SIG-M5 (cell line): ENCODE measurements at places on chromosomes 11 and 22.
A peak's percentile ranks its signal among the peaks of the same experiment; 100 is the strongest.

GRCh38 chr11:18468961-18469360 is 13.3 kb downstream of the LDHAL6A start:
- DNase-seq, result no peak

- DNase-seq, result no peak
These were observed 242.9 kb downstream of the NELL1 start for GRCh38 chr11:20912065-20912821.

- no peak for DNase-seq
These were observed 4.6 kb downstream of the SYT12 start for GRCh38 chr11:67027483-67027930.

DNA sequence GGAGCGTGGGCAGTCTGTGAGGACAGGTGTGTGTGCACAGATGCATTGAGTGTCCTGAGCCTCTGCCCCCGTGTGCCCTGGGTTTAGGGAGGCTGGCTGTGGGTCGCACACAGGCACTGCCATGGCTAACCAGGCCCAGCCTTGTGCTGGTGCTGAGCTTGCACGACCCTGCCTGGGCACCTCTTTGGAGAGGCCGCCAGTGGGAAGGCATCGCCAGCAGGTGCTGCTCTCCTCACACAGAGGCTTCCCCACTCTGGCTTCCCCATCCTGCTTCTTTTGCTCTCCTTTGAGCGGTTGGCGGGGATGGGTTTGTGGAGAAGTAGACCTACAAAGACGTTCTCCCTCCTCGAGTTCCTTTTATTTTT is 4.1 kb downstream of the WNT7B start:
- DNase-seq, result no peak

- no peak for DNase-seq
These were observed 109.9 kb downstream of the DLG2 start for GRCh38 chr11:85517272-85517671.

- no peak for DNase-seq
These were observed 3.1 kb upstream of the PTGDR2 start for GRCh38 chr11:60858731-60859464.

DNA sequence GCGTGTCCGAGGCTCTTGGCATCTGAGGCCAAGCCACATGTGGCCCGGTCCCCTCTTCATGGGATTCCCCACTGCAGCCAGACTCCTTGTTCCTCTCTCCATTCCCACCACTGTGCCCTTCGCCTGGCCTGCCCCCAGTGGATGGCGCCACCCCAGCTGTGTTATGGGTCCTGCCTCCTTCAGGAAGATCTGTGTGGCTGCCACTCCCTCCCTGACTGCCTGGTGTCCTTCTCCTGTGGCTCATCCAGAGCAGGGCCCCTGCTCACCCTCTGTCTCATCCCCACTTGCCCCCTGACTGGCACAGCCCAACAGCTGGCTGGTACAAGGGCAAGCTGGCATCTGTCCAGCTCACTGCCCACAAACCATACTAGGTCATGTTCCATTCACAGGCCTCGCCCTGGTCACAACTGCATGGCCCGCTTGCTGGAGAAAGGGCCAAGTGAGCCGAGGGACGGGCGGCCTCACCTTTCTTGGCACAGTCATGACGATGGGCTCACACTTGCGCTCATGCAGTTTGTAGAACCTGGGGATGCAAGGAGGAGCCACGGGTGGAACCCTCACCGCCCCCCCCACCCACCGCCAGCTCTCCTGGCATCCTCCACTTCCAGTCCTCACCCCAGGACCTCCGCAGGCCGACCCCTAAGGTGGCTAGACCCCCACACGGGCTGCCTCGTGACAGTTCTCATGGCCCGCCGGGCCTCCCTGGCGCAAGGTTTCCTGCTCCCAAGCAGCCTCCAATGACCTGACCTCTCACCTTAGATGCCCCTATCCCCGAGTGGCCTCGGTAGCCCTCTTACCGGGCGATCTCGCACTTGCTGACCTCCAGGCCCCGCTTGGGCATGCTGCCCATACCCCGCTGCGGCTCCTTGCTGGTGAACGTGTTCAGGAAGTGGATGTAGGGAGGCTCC is 2.1 kb upstream of the PTPRCAP start:
- DNase-seq, result no peak

- no peak for DNase-seq
These were observed 161.3 kb downstream of the MYO18B start for GRCh38 chr22:25903294-25903693.

GRCh38 chr11:7418061-7418460 is 67.2 kb upstream of the OLFML1 start:
- no peak for DNase-seq

DNA sequence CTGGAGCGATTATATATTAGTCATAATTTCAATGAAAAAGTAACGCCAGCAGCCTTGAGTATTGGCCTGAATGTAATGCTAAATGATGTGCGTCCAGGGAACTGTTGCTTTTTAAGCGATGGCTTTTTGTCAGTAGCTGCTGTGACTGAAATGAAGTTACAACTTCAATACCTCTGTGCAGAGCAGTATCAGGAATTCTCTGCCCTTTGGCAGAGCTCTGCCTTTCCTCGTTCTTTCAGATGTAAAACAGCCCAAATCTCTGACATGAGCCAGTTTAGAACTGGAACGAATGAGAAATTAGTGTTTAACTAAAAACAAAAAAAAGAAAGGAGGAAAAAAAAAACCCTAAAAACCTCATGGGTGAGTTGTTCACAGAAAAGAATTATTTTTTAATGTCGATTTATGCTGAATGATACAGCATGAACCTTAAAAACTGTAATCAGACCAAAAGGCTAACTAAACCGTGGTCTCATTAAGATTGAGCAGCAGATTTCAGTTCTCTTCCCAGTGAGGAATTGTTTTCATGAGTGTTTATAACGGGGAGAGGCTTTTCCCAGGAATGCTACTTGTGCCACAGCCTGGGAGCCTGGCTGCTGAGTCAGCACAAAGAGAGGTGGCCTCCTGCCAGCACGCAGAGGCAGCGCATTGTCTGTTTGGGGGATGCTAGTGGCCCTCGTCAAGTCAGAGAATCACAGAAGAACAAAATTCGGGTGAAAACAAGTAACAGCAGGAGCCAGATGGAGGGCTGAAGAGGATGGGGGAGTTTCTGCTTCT is 146.2 kb upstream of the RASSF10 start:
- DNase-seq, result no peak

- DNase-seq, result no peak
These were observed 41.4 kb upstream of the B3GAT1 start for GRCh38 chr11:134453441-134453840.

DNA sequence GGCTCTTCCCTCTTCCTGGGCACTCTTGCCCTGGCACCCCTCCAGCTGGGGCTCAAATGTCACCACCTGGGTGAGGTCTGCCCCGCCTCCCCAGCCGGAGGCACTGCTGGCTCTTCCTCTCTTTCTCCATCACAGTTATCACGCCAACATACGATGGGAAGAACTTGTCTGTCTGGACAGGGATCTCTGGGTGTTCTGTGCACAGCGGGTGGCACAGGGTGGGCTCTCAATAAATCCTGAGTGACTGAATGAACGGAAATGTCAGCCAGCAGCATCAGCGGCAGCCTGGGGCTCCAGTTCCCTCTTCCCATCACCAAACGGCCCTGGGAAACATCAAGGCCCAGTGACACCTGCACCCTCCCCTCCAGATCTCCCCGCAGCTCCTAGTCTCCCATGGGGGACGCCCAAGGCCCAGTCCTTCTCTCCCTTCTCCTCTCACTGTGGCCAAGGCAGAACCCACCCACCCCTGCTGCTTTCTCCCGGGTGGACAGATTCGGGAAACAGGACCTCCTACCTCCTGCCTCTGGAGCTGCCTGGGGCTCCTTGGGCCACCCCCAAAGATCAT is 440 bp upstream of the SLC25A45 start:
- DNase-seq, result no peak

- DNase-seq, result no peak
These were observed 19.2 kb downstream of the GLYATL1 start for GRCh38 chr11:58958500-58958899.

GRCh38 chr22:19393704-19394103 is 37.8 kb downstream of the HIRA start:
- DNase-seq, result no peak

DNA sequence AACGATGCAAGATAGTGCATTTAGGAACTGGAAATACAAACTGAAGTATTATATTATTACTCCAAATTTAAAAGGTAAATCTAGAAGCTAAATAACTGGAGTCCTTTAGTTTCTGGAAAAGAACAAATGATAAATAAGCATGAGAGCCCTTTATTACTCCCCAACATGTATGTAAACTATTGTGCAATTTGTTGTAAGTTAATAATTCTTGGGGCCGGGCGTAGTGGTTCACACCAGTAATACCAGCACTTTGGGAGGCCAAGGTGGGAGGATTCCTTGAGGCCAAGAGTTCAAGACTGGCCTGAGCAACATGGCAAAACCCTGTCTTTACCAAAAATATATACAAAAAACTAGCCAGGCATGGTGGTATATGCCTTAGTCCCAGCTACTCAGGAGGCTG is 11.1 kb downstream of the SGSM3 start:
- no peak for DNase-seq

- DNase-seq, result no peak
These were observed 252.0 kb downstream of the AASDHPPT start for GRCh38 chr11:106329273-106330018.

- DNase-seq, result no peak
These were observed 6.8 kb downstream of the SLC35F2 start for GRCh38 chr11:107851704-107852310.

GRCh38 chr22:28112548-28113043 is 193.5 kb upstream of the PITPNB start:
- DNase-seq, result no peak

- DNase-seq, result no peak
These were observed 30.4 kb downstream of the POU2F3 start for GRCh38 chr11:120270386-120270785.

DNA sequence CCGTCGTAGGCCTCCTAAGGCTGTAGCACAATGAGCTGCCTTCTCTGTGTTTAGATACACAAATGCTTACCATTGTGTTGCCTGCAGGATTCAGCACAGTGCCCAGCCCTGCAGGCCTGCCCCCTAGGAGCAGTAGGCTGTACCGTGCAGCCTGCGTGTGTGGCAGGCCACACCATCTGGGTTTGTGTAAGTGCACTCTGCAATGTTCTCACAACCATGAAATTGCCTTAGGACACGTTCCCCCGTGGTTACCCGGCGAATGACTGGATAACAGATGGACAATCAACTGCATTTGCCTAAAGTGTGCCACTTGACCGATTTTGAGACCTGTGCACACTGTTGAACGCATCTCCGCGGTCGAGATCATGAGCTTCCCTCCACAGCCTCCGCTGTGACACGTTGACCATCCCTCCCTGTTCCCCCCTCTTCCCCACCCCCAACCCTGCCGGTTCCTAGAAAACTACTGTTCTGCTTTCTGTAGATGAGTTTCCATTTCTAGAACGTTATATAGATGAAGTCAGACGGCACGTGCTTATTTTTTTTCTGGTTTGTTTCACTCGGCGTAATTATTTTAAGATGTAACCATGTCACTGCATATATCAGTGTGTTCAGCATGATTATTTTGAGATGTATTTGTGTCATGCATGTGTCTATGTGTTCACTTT is 22.2 kb upstream of the CTSD start:
- no peak for DNase-seq

GRCh38 chr11:10561947-10562346 is 6.5 kb downstream of the LYVE1 start:
- no peak for DNase-seq

DNA sequence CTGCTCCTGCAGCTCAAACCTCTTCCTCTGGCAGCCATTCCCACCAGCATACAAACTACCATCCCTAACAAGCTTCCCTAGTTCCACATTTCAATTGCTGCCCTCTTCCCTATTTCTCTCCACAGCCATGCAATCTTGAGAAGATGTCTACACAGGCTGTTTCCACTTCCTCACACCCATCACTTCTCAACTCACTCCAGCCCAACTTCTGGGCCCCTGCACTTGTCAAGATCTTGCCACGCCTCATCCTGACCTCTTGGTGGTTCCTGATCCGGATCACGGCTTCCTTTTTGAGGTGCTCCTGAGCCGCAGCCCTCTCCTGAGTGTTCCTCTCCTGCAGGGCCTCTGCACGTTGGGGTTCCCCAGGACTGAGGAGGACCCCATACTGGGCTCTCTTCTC is 22.6 kb downstream of the RPL27A start:
- no peak for DNase-seq

DNA sequence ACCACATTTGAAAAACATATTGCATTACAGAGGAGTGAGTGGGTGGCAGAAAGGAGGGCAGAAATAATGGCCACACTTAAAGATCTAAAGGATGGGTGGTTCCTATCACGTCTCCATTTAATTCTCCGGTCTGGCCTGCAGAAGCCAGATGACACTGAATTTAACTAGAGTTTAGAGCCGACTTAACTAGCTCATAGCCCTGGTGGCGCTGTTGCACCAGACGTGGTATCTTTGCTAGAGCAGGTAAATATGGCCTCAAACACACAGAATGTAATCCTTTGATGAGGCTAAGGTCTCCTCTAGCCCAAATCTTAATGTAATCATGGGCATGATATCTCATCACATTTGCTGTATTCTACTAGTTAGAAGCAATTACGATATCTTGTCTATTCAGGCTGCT is 51.5 kb upstream of the GAL start:
- no peak for DNase-seq

GRCh38 chr11:104918113-104918824 is 20.0 kb upstream of the CASP12 start:
- DNase-seq, result no peak

- DNase-seq, result no peak
These were observed 177.6 kb upstream of the MTNR1B start for GRCh38 chr11:92791886-92792285.

DNA sequence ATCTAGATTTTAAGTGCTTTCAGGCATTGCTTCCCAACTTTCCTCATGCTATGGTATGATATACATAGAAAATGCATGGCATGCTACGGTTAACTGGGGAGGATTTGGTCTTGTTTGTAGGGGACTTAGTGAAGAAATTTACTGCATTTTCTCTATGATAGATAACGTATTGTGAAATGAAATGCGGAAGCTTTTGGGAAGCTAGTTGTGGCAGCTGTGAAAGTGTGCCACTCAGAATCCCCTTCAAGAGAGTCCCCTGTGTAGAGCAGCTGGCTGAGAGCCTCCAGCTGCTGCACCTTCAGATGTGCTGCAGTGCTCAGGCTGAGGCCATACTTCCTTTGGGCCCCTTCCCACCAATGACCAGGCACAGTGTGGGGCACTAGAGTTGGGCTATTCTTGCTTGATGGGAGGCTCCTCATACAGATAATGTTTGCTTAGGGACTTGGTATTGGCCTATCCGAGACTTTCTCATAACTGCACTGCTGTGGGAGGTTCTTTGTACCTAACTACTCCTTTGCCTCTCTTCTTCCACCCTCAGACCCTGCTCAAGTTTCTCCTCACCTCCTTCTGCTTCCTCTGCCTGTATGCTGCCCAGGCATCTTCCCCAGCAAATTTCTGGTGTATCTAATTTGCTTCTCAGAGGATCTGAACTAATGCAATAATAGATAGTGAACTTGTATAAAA is 67.3 kb downstream of the HIPK3 start:
- DNase-seq, result peak; percentile 34
